ENCODE measurements at places on chromosomes 11 and 22.

GRCh38 chr11:34468209-34468841 is 29.6 kb downstream of the CAT start:
- DNase-seq = no peak

GRCh38 chr11:28490773-28491382 is 382.7 kb downstream of the METTL15 start:
- no peak for DNase-seq

GRCh38 chr11:126978911-126979310 is 21.7 kb downstream of the KIRREL3 start:
- no peak for DNase-seq

DNA sequence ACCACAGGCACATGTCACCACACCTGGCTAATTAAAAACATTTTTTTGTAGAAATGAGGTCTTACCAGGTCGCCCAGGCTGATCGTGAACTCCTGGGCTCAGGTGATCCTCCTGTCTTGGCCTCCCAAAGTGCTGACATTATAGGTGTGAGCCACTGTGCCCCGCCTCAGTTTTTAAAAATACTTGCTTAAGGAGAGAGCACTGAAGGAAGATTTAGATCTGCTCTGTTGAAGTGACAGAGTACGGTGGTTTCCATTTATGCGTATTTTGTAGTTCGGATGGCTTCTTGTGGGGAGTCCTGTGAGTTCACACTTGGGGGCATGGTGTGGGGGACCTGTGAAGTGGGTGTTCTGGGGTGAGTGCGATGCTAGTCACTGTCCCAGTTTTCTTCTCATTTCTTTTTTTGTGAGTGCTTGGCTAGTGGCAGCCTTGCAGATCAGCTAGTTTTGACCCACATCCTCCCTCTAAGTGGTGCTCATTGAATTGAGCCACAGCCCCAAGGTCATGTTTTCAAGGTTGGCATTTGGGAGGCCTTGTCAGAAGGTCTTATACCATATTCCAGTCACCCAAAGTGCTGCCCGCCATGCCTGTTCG is 31.5 kb downstream of the PTPRJ start:
- no peak for DNase-seq

- DNase-seq = no peak
Measured at GRCh38 chr11:103529181-103529684, 420.0 kb downstream of the DYNC2H1 start.

DNA sequence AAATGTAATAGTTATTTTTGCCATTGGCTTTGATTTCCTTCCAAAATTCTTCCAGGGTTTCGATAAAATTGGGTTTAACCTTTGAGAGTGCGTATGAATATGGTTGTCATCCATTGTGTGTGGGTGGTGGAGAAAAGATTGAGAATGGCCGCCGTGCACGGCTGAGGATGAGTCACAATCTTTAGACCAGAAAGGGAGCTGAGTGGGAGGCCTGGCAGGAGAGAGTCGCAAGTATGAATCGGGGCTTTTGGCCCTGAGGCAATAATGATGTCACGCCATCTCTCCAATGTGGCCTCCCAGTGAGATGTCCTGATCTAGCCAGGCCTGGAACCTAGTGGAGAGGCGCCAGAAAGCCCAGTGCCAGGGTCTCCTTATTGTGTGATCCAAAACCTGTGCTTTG is 33.1 kb upstream of the SMPD1 start:
- no peak for DNase-seq

DNA sequence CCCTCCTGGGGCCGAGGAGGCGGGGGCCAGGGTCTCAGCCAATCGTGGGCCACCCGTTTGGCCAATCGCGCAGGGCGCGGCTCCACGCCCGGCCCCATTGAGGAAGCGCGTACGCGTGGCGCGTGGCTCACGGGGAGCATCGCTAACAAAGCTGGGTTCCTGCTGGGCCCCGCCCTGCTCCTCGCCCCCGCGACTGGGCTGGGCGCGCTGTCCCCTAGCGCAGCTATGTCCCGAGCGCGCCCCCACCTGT is 614 bp upstream of the ASCL2 start:
- DNase-seq = peak; percentile 20
